ENCODE measurements at places on chromosomes 4 and X. TPM values are rescaled to one million over a fixed set of nuclear protein-coding genes. Genes with fewer than 3 reads are reported as not detected.

- no peak for DNase-seq
- H3K27ac ChIP-seq: no peak overlapping the region
- no peaks in the 10 kb centered on the region for H3K36me3 ChIP-seq
- H3K4me1 ChIP-seq: no peaks in the 10 kb centered on the region
- H3K27me3 ChIP-seq: peaks cover 74% of the 10 kb centered on the region
Observed at GRCh38 chrX:39653691-39654090, 444.1 kb downstream of the BCOR start.

HELT gene
- total RNA-seq: not detected

DNA sequence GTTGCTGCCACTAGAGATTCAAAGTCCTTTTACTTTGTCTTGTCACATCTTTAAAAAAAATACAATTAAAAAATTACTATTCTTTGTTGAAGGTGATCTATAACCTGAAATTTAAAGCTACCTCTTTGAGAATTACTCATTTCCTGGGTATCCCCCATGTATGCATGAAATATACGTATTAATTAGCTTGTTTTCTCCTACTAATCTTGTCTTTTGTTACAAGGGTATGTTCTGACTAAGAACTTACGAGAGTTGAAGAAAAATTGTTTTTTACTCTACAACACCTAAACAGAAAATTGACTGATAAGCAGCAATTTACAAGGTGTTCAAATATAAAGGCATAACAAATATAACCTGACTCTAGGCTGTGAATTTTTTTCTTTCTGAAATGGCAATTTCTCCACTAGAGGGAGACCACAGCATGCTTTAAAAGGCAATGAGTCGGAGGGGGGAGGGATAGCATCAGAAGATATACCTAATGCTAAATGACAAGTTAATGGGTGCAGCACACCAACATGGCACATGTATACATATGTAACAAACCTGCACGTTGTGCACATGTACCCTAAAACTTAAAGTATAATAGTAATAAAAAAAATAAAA, 249.6 kb downstream of the OPHN1 start:
- no peak overlapping the region for H3K4me3 ChIP-seq
- no peak overlapping the region for H3K27ac ChIP-seq
- no peaks in the 10 kb centered on the region for H3K4me1 ChIP-seq
- peak; percentile 53 for DNase-seq
- H3K36me3 ChIP-seq: no peaks in the 10 kb centered on the region

- H3K4me3 ChIP-seq: no peak overlapping the region
- H3K27me3 ChIP-seq: no peaks in the 10 kb centered on the region
- no peaks in the 10 kb centered on the region for H3K4me1 ChIP-seq
- DNase-seq: no peak
- no peaks in the 10 kb centered on the region for H3K36me3 ChIP-seq
Observed at GRCh38 chrX:77949840-77950239, 19.6 kb downstream of the PGAM4 start.

DNA sequence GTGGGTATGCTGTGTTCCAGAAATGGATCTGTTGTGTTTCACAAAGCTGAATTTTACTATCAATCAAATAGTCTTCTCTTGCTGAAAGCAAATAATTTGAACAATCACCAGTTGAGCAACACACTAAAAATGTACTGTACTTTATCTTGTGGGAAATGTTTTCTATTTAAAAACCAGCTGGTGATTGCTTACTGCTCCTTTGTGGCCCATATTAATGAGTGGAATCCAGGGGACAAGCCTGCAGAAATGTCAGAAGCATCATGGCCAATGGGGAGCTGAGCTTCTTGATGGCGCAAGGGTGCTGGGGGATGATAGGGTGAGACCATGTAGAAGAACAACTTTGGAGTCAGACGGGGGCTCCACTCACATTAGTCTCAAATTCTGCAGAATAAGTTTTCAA, 346.2 kb downstream of the ARHGAP10 start:
- no peak overlapping the region for H3K4me3 ChIP-seq
- H3K27ac ChIP-seq: no peak overlapping the region
- no peak for DNase-seq
- H3K4me1 ChIP-seq: no peaks in the 10 kb centered on the region
- no peaks in the 10 kb centered on the region for H3K27me3 ChIP-seq
- peaks cover 65% of the 10 kb centered on the region for H3K36me3 ChIP-seq

GRCh38 chr4:6476893-6477292, 4.5 kb upstream of the PPP2R2C start:
- H3K36me3 ChIP-seq: no peaks in the 10 kb centered on the region
- no peak overlapping the region for H3K27ac ChIP-seq
- H3K27me3 ChIP-seq: peaks cover 32% of the 10 kb centered on the region
- no peak overlapping the region for H3K4me3 ChIP-seq
- no peak for DNase-seq

ADRA2C gene
- 0.32 TPM for total RNA-seq

- H3K27me3 ChIP-seq: no peaks in the 10 kb centered on the region
- H3K4me3 ChIP-seq: no peak overlapping the region
- no peak for DNase-seq
- no peaks in the 10 kb centered on the region for H3K36me3 ChIP-seq
- H3K27ac ChIP-seq: no peak overlapping the region
Observed at GRCh38 chr4:105921301-105921700, 26.0 kb downstream of the NPNT start.

DNA sequence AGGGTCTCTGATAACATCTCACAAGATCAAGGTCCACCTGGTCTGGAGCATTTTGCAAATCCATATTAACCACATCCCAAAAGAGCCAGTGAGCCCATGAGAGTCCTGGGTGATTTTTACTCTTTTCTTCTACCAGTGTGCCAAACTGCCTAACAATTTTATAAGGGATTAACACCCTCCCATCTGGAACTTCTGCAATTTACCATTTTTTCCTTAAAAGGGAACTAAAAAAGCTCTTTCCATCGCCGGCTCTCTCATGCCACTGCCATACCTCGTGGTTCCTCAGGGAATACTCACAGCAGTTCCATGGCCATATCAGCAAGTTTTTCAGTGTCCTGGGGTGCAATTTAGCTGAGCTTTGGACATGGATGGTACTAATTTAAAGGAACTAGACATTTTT, 55.7 kb downstream of the SEPSECS start:
- H3K27ac ChIP-seq: no peak overlapping the region
- DNase-seq: no peak
- peaks cover 5% of the 10 kb centered on the region for H3K4me1 ChIP-seq
- peaks cover 29% of the 10 kb centered on the region for H3K27me3 ChIP-seq
- H3K4me3 ChIP-seq: no peak overlapping the region

HSFX2 gene
- total RNA-seq: not detected

F8A3 gene
- total RNA-seq: 2.8 TPM

- H3K4me3 ChIP-seq: no peak overlapping the region
- no peak overlapping the region for H3K27ac ChIP-seq
- no peaks in the 10 kb centered on the region for H3K36me3 ChIP-seq
- no peaks in the 10 kb centered on the region for H3K27me3 ChIP-seq
- H3K4me1 ChIP-seq: no peaks in the 10 kb centered on the region
Observed at GRCh38 chrX:1727531-1728027, 112.7 kb downstream of the ASMT start.

- H3K27ac ChIP-seq: no peak overlapping the region
- no peak overlapping the region for H3K4me3 ChIP-seq
- DNase-seq: no peak
- H3K27me3 ChIP-seq: peaks cover 70% of the 10 kb centered on the region
- no peaks in the 10 kb centered on the region for H3K36me3 ChIP-seq
- no peaks in the 10 kb centered on the region for H3K4me1 ChIP-seq
Observed at GRCh38 chrX:10741003-10741402, 120.6 kb upstream of the MID1 start.

GRCh38 chr4:94961420-94961819, 203.7 kb downstream of the BMPR1B start:
- DNase-seq: no peak

GRCh38 chr4:122695226-122695625, 37.3 kb upstream of the BBS12 start:
- peaks cover 6% of the 10 kb centered on the region for H3K4me1 ChIP-seq
- no peak overlapping the region for H3K4me3 ChIP-seq
- DNase-seq: no peak
- no peaks in the 10 kb centered on the region for H3K27me3 ChIP-seq
- H3K36me3 ChIP-seq: no peaks in the 10 kb centered on the region
- no peak overlapping the region for H3K27ac ChIP-seq

PNMA6A gene
- not detected for total RNA-seq

GRCh38 chr4:185145572-185145971, 2.5 kb downstream of the SLC25A4 start:
- H3K36me3 ChIP-seq: peaks cover 36% of the 10 kb centered on the region
- H3K4me3 ChIP-seq: no peak overlapping the region
- no peak for DNase-seq
- no peak overlapping the region for H3K27ac ChIP-seq
- peaks cover 6% of the 10 kb centered on the region for H3K4me1 ChIP-seq

DNA sequence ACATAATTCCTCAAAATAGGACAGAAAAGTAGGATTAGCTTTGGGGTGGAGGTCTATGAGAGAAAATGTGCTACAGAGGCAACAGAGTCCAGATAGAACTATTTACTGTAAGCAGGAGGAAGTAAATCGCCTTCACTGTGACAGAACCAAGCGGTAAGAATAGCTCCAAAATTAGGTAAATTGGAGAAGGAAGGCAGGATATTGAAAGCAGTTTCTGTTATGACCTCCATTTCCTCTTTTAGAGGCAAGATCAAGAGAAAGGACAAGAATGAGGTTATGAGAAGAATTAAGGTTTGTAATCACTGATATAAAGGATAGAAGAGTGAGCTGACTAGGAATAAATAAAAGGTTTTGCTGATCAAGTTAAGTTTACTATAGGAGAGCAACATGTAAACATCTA, 44.1 kb upstream of the NEUROG2 start:
- H3K36me3 ChIP-seq: no peaks in the 10 kb centered on the region
- no peaks in the 10 kb centered on the region for H3K4me1 ChIP-seq
- H3K27me3 ChIP-seq: no peaks in the 10 kb centered on the region
- H3K4me3 ChIP-seq: no peak overlapping the region
- no peak overlapping the region for H3K27ac ChIP-seq
- no peak for DNase-seq

ZNF157 gene
- not detected for total RNA-seq

WWC2 gene
- total RNA-seq: 42.4 TPM

- H3K4me1 ChIP-seq: no peaks in the 10 kb centered on the region
- no peak for DNase-seq
- H3K4me3 ChIP-seq: no peak overlapping the region
- no peaks in the 10 kb centered on the region for H3K36me3 ChIP-seq
- H3K27ac ChIP-seq: no peak overlapping the region
- H3K27me3 ChIP-seq: no peaks in the 10 kb centered on the region
Observed at GRCh38 chr4:79197275-79198009, 128.4 kb downstream of the NAA11 start.

Measured in MCF 10A (cell line).